ENCODE measurements at places on chromosomes 1 and 21. TPM values are rescaled to one million over a fixed set of nuclear protein-coding genes. Genes with fewer than 3 reads are reported as not detected.

The ADGRL2 gene
- 80.2 TPM for total RNA-seq

The SYDE2 gene
- total RNA-seq = 11.4 TPM

The INAVA gene
- 41.2 TPM for total RNA-seq

The PYHIN1 gene
- total RNA-seq = not detected

DNA sequence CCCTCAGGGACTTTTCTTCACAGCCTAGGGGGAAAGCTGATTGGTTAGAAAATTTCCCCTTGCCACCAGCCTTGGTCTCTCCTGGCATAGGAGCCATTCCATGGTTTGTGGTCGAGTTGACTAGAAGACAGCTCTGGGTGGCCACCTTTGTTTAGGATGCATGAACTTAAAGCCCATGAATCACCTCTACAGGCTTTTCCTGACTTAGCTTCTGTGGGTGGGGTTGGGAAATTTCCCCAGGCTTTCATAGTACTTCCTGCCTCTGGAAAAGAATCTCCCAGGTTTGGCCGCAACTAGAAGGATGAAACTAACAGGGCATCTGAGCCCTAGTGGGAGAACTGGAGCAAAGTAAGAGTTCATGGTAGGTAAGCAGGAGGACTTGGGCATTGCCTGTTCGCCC is 72.6 kb downstream of the SNRPE start:
- DNase-seq = no peak

GRCh38 chr1:67359592-67359991 is 51.9 kb downstream of the IL12RB2 start:
- no peak for DNase-seq

DNA sequence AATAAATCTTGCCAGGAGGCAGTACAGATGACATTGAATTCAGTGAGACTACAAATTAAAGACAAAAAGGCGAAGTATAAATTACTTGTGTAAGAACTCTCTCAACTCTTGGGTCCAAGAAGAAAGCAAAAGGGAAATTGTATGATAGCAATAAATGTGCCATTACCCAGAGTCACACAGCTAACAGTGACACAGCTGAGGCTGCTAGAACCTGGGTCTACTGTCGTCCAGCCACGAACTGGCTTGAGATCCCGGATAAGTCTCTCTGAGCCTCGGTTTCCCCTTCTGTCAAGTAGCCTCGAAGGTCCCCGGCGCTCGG is 362 bp upstream of the ROR1 start:
- DNase-seq = no peak

DNA sequence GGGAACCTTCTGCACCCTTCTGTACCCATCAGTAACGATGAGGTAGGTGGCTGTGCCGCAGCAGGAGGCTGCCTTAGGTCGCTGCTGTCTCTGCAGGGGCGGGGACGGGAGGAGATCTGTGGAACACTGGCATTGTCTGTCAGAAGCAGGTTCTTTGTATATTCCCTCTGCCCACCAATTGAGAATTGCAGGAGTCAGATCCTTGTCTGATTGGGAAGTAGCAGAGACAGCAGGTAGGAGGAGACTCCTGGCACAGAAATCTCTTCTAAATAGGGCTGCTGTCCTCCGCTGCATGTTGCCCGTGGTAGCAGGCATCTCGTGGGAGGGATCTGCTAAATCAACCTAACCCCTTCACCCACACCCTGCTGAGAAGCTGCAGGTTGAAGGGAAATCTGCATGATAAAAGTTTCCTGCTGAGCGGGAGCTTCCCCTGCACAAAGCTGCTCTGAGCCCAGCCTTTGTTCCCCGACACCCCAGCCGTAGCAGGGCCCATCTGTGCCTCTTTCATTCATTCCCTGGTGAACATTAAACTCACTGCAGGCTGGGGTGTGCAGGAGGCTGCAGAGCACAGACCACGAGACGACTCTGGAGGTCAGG is 15.9 kb downstream of the SARS1 start:
- DNase-seq = peak; percentile 89

DNA sequence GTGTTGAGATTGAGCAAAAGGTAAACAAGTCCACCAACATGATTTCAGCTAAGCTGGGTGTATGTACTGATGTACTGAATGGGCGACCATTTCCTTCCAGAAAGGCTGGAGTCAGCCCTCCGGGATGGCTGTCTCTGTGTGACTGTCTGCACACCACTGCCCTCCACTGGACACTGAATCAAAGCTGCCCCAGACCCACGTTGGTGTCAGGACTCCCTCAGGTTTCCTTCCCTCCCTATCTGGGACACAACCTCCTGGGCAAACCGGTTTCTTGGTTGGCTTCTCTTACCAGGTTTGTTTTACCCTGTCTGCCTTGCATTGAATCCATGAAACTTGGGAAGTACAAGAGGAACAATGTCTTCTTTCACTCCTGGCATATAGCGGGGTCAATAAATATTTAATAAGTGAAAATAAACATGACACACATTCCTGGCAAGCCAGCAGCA is 5.3 kb upstream of the SRP9 start:
- peak; percentile 88 for DNase-seq

GRCh38 chr1:158771950-158772866 is at the start of gene OR6N1:
Gene OR6N1 (minus strand): TSS chr1:158772195. CDS start chr1:158766682, 5,513 bp downstream.
- DNase-seq = no peak

DNA sequence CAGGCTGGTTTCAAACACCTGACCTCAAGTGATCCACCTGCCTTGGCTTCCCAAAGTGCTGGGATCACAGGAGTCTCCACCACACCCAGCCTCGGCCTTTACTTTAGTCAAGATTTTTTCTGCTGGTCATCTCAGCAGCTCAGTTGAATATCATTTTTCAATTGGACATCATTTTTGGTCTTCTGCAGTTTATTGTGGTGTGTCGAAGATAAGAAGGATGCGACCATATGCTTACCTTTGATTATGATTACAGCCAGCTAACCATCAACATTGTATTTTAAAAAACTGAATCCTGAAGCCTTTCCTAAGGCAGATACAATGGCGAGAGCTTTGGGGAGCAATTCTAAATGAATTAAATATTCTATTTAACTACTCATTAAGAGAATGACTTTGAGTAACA is 12.3 kb upstream of the NFIA start:
- DNase-seq = no peak

GRCh38 chr1:166272155-166272554 is 105.4 kb upstream of the FAM78B start:
- DNase-seq = no peak

DNA sequence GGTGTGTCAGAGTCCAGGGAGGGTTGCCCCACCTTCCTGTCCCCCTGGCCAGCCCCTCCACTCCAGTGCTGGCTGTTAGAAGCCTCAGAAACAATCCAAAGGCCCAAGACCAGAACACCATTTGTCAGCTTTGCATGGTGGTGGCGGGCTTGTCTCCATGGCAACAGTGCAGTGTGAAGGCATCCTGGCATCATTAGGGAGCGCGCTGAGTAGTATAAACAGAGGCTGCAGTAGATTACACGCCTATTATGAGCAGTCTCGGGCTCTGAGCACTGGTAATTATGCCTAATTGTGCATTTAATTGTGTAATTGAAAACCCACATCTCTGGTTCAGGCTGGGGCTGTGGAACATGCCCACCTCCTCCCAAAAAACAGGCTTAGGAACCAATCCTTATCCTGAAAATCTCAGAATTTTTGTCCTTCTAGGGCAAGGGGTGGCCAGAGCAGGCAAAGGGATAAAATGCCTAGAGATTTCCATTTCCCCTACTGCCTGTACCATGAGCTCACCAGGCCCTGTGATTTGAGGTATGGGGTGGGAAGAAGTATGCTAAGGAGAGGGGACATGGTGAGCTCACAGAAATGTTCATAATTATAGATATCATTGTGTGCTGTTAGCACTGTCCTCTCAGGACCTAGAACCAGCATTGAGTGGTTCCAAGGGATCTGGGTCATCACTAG is 11.7 kb downstream of the NKAIN1 start:
- DNase-seq = no peak

DNA sequence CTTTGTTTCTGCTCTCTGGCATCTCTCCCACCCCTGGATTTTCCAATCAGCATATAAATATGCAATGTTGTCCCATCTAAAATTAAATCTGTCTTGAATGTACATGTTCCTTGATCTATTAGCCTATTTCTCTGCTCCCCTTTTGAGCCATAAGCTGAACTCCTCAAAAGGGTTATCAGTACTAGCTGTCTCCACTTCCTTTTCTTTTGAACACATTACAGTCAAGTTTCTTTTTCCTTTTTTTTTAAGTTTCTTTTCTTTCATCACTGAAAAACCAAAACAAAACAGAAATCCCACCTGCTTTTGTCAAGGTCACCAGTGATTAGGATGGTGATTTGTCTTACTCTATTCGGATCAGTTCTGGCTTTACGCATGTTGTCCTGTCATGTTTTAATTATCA is 29.3 kb downstream of the XCL2 start:
- DNase-seq = no peak

DNA sequence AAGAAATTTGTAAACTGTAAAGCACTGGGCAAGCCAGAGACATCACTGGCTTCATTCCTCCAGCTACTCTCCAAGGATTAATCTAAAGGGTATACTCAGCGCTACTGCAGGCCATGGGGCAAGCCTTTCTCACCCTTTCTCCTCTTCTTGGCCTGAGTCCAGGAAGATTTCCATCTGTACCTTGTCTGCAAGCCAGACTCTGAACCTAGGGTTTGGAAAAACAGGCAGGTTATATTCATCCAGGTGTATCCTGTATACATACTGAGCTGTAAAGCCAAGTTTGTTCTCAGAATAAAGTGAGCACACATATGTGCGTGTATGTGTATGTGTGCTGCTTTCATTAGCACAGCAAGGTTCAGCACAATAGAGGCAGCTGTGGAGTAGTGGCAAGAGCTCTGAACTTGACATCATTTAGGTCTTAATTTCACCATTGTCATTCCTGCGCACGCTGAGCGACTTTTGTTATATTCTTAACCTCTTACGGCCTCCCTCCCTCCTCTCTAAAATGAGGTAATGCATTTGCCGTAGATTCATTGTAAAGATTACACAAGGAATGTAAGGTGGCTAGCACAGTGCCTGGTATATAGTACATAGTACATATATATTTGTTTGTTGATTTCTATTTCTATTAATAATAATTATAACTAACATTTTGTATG is 128.1 kb upstream of the JUN start:
- no peak for DNase-seq

- DNase-seq = peak; percentile 60
These were observed 408 bp downstream of the LMO4 start for GRCh38 chr1:87329051-87329525.

Measured in WTC11 (cell line).